CD4-positive, alpha-beta T cell treated with Interleukin-4 for 4 hours (primary cell): ENCODE measurements at places on chromosomes 13 and 19.

- DNase-seq = no peak
These were observed 5.2 kb downstream of the ITPKC start for GRCh38 chr19:40721936-40722661.

DNA sequence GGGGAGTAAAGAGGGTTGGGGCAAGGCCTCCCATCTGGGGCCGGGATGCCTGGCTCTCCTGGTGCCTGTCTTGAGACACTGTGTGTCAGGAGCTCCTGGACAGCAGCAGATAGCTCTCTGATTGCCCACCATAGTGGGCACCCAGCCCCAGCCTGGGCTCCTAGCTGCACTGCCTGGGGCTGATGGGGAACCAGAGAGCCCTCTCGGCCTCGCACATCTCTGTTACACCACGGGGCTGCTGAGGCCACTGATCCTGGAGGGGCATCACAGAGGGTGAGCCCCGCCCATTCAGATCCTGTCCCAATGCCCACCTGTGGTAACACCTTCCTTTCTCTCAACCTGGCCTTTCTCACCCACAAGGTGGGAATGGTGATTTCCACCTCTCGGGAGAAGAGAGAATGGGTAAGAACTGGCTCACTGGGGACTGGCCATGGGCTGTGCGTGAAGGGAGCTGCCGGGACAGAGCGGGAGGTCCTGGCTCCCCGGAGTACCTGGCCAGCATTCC is 135.9 kb downstream of the URI1 start:
- no peak for DNase-seq

DNA sequence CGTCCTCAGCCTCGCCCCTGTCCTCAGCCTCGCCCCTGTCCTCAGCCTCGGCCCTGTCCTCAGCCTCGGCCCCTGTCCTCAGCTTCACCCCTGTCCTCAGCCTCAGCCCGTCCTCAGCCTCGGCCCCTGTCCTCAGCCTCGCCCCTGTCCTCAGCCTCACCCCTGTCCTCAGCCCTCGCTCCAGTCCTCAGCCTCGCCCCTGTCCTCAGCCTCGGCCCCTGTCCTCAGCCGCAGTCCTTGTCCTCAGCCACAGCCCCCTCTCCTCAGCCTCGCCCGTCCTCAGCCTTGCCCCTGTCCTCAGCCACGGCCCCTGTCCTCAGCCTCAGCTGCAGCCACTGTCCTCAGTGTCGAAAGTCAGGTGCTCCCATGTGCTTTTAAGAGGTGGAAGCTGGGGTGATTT is 10.5 kb downstream of the C13orf46 start:
- no peak for DNase-seq

DNA sequence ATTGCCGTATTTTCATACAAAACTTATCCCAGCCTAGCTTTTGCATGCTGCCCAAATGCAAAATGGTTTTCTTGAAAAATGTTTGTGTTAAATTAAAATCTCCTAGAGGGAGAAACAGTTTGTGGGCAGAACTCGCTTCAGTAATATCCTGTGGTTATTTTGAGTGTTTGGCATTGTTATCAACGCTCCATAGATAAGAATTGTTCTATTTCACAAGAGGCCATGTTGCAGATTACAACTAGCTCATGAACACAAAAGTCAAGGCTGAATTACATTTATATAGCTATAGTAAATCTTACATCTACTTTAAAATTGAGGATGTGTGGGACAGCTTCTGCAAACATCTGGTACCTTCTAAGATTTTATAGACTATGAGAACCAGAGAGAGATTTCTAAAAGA is 447.9 kb downstream of the DCT start:
- no peak for DNase-seq

GRCh38 chr19:1136201-1136600 is 32.4 kb downstream of the GPX4 start:
- no peak for DNase-seq

GRCh38 chr19:38717051-38717450 is 27.2 kb downstream of the CAPN12 start:
- DNase-seq = no peak

DNA sequence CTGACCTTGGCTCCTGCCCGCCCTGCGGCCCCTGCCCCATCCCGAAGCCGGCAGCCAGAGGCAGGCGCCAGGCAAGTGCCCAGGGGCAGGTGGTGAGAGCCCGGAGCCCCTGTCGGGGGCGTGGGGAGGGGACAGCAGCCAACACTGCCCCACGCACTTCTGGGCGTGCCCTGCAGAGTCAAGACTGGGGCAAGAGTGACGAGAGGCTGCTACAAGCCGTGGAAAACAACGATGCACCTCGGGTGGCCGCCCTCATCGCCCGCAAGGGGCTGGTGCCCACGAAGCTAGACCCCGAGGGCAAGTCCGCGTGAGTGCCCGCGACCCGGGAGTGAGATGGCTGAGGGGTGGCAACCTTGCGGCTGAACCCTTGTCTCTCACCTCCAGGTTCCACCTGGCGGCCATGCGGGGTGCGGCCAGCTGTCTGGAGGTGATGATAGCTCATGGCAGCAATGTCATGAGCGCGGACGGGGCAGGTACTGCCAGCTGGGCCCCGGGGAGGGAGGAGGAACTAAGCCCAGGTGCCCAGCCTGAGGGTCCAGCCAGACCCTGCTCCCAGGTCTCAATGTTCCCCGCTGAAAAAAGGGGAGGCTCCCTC is 17.3 kb downstream of the ANKRD24 start:
- no peak for DNase-seq
